ENCODE measurements at places on chromosomes 3 and 15.

DNA sequence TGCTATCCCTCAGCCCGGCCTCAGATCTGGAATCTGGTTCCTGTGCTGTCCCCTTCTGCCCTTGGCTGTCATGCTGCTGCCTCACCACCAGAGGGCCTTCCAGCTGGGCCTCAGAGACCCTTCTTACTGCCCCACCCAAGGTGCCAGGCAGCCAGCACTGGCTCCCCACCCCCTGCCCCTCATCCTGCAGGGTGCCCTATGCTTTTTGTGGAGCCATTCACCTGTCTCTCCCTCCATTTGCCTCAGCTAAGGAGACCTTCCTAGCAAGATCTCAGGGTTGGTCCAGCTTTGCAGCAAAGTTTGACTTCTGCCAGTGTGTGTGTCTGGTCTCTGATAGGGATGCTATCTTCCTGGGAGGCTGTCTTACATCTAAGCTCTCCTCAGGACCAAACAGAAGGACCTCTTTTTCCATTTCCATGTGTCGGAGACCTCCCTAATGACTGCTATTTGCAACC is 1.9 kb upstream of the VWA5B2 start:
- peak; percentile 67 for DNase-seq

GRCh38 chr3:50268703-50269451 is at the start of gene SEMA3B:
Gene SEMA3B (plus strand): TSS chr3:50269147. CDS start chr3:50269241, 94 bp downstream.
- DNase-seq, result no peak

DNA sequence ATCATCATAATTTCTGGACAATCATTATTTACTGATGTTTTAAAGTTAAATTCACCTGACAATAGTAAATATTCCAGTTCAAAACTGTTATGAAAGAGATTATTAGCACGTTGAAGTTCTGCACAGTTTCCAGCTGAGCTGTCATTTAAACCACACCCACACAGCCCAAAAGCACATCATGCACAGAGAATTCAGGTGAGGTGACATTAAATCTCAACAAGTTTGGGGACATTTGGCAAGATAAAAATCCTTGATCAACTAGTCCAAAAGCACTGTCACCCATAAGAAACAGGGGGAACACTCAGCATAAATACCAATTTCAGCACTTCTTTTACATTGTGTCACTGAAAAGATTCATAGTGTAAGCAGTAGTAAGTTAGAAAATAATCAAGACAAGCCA is 6.9 kb downstream of the NCEH1 start:
- DNase-seq, result no peak

GRCh38 chr3:185717121-185717520 is 107.7 kb downstream of the IGF2BP2 start:
- peak; percentile 71 for DNase-seq

DNA sequence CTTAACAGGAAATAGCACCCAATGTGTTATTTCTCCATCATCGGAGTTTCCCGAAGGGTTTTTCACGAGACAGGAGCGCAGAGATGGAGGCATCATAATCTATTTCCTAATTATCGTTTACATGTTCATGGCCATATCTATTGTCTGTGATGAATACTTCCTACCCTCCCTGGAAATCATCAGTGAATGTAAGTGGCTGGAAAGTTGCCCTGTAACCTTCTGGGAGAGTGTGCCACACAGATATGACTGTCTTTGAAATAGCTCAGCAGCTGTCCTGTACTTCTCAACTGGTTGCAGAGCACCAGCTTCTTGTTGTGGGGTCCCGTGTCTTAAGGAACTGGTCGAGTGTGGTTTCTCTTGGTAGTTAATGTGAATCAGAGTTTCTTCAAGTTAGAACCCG is 1.1 kb downstream of the SLC24A5 start:
- no peak for DNase-seq
